Stomach (tissue), 19 donors: ENCODE measurements at places on chromosomes 7 and 10. TPM values are rescaled to one million over a fixed set of nuclear protein-coding genes. Genes with fewer than 3 reads are reported as not detected.

The NRP1 gene
- 18.8 TPM for total RNA-seq

The TMEM196 gene
- total RNA-seq: not detected

The BTBD16 gene
- total RNA-seq: not detected

The LEP gene
- not detected for total RNA-seq

The GAD2 gene
- not detected for total RNA-seq

The WBP1L gene
- 33.6 TPM for total RNA-seq

The CALCR gene
- total RNA-seq: not detected

The NPTX2 gene
- 1.4 TPM for total RNA-seq
